NCI-H1048 (cell line): ENCODE measurements at places on chromosomes 16 and 17.

DNA sequence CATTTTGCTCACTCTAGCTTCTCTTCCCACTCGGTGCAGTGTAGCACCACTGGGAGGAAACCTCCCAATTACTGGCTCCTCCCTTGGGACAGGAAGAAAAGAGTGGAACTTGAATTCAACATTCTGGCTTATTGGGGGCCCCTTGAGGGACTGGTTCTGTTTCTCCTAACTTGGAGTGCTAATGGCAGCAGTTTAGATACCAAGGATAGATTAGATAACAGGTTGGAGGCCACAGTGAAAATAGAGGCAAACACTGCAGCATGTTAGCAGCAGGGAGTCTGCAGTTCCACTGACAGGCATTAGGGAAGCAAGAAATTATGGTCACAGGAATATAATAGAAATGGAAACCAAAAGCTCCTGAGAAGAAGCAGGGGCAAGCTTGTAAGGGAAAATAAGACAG is 322.0 kb downstream of the ABCC12 start:
- no peak for DNase-seq

- DNase-seq: no peak
These were observed 142.2 kb downstream of the RAB11FIP4 start for GRCh38 chr17:31533546-31534155.

DNA sequence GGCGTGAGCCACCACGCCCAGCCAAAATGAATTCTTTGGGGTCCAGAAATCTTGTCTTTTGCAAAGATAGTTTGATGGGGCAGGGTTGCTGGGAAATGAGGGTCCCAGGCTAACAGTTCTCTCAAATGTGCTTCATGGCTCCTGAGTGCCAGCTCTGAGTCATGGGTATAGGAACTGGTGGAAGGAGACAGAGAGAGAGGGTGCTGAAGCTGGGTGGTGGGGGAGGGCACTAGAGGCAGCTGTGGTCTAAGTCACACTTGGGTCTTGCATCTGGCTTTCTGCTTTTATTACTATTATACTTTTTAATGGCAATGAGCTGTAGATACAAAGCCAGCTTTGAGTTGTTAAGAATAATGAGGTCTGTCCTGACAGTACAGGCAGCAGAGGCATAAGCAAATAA is 54.6 kb downstream of the PRKCA start:
- DNase-seq: no peak

DNA sequence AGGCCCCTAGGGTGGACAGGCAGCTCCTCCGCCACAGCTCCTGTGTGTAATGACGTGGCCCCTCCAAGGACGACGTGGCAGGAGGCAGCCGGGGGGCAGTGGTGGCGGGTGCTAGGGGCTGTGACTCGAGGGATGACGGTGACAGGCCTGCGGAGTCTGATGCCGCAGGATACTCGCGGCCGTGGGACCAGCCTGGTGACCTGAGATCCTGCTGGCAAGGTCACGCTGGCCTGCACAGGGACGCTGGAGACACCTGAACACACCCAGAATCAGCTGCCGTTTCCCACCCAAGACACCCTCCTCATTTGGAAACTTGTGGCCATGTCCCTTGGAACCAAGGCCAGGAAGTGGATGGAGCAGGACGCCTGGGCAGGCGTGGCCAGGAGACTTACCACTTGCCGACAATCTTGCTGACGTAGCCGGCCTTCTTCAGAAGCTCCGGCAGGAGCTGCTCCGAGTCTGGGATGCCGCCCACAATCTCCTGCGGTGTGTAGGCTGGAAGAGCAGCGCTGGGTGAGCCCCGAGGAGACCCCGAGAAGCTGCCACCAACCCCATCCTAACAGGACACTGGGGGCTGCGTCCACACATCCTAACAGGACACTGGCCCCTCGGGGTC is 16.0 kb downstream of the GALNS start:
- no peak for DNase-seq

- DNase-seq: no peak
These were observed 17.1 kb downstream of the MYO1C start for GRCh38 chr17:1475321-1475854.

DNA sequence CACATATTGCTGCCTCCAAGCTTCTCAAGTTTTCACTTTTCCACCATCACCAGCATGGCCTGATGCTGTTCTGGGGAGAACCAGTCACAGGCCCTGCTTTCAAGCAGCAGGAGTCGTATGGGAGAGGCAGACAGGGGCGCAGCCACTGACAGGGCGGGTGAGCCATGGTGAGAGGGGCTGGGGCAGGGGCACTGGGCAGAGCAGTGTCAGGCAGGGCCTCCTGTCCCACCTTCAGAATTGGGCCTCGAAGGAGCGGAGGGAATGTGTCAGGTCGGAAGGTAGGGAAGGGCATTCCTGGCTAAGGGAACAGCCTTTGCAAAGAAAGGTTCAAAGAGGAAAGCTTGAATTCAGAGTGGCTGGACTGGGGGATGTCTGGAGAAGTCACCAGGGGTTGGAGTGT is 4.9 kb upstream of the MAP2K3 start:
- DNase-seq: no peak

GRCh38 chr17:44287651-44288050 is 19.7 kb upstream of the SLC4A1 start:
- DNase-seq: no peak

DNA sequence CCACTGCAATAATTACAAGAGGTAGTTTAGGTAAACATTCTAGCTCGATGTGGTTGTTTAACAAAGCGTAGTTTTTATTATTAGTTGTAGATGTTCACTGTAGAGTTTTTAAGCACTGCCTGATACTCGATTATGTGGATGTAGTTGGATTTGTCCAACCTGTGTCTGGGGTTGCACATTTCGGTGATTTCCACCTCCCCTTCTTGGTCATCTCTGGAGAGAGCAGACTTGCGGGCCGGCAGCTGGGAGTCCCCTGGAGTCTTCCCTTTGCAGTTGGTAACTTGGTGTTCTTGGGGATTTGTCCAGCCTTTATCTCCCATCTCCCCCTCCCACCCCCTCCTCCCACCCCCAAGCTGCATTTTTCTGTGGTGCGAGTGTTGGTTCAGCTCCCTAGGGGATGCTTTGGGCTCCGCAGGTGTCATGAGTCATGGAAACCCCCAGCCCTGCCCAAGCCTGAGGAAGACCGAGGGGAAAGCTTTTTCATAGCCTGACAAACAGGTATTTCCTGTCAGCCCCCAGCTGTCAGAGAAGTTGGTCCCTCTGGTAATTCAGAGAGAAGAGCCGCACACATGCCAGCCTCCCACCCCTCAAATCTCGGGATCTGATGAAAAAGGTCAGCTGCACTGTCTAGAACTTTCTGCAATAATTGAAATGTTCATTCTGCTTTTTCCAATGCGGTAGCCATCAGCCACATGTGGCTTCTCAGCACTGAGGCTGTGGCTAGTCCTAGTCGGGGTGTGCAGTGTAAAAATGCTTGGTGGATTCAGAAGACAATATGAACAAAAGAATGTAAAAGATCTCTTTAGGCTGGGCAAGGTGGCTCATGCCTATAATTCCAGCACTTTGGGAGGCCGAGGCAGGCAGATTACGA is 50.3 kb downstream of the KSR1 start:
- no peak for DNase-seq

- no peak for DNase-seq
These were observed 1.0 kb downstream of the NOG start for GRCh38 chr17:56594320-56595107.

GRCh38 chr17:41535764-41536481 is 7.8 kb upstream of the KRT19 start:
- no peak for DNase-seq

DNA sequence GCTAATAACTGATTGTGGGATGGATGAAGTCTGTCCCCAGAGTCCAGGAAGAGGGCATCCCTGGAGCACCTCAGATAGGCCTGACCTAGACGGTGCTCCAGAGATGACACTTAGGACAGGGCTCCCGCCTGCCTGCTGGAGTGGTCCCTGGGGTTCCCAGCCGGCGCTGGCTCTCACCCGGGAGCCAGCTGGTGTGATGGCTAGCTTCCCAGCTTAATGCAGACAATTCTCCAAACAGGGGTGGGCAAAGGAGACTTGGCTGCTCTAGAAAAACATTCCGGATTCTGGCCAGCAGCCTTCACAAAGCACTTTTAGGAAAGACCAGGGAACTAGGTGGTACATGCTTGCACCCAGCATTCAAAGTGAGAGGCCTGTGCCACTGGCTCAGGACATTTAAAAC is 18.6 kb downstream of the ACE start:
- DNase-seq: no peak

- DNase-seq: no peak
These were observed 1.4 kb downstream of the BAIAP2 start for GRCh38 chr17:81036197-81036941.

DNA sequence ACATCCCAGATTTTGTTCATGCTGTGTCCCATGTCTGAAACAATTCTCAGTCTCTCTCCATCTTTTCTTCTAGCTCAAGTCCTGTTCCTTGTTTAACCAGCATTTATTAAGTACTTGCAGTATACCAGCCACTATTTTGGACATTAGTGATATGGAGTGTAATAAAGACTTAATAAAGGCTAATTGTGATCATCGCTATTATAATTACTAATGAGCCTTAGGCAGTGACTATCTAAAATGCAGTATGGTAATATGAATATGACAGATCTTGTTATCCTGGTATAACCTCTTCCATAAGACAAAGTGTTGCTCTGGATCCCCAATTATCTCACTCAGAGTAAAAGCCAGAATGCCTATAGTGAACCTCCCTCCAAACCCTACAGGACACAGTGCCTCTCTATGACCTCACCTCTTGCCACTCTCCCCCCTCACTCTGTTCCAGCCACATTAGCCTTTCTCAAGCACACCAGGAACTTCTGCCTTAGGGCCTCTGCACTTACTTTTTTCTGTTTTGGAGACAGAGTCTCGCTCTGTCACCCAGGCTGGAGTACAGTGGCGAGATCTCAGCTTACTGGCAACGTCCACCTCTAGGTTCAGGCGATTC is 1.8 kb upstream of the FLOT2 start:
- no peak for DNase-seq

GRCh38 chr16:84464116-84464515 is 40.3 kb downstream of the MEAK7 start:
- DNase-seq: no peak

- no peak for DNase-seq
These were observed 9.0 kb upstream of the C16orf95 start for GRCh38 chr16:87326151-87326571.

DNA sequence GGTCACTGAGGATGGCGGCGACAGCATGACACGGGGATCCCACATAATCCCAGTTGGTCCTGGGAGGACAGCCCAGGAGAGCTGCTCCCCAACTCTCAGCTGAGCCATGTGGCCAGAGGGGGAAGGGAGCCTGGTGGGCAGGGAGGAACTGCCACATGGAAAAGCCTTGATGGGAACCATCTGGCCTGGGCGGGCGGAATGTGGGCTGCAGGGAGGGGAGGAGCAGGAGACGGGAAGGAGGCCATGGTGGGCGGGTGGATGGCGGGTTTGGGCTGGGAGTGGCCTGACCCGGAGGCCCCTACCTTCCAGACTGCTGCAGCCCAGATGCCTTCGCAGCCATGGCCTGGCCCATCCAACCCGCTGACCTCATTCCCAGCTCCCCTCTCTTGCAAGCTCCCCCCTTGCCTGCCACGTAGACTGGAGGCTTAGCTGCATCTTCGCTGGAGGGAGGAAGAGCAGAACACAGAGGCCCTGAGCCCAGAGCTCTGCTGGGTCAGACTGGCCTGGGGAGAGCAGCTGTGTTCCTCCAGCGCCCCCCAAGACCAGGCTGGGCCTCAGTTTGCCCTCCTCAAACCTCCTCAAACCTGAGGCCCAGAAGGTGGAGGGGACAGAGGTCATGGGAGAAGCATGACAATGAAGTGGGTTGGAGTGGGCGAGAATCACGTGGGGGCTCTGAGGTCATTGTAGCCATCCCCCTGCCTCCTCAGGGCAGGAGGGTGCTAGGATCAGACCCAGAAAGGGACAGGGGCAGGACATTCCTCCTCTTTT is 8.2 kb upstream of the COL1A1 start:
- no peak for DNase-seq

DNA sequence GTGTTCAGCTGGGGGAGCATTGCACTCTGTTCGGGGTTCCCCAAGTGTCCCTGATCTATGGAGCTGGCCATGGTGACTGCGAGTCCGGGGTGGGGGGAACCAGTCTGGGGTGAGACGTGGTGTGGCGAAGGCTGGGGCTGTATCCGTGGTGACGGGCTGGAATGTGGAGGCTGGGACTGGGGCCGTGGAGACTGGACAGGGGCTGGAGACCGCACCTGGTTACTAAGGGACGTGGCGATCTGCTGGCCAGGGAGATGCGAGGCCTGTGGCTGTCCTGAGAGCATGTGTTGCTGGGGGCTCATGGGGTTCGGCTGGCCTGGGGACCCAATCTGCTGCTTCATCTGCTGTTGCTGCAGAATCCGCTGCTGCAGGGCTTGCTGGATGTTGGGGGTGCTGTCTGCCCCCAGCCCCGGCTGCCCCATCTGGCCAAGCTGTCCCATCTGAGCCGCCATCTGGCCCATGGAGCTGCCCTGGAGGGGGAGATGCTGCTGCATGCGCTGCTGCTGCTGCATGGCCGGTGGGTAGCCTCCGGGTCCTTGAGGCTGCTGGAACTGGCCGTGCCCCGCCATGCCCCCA is 10.6 kb upstream of the TRAP1 start:
- DNase-seq: no peak

GRCh38 chr16:81499576-81500380 is 55.2 kb downstream of the CMIP start:
- DNase-seq: no peak

DNA sequence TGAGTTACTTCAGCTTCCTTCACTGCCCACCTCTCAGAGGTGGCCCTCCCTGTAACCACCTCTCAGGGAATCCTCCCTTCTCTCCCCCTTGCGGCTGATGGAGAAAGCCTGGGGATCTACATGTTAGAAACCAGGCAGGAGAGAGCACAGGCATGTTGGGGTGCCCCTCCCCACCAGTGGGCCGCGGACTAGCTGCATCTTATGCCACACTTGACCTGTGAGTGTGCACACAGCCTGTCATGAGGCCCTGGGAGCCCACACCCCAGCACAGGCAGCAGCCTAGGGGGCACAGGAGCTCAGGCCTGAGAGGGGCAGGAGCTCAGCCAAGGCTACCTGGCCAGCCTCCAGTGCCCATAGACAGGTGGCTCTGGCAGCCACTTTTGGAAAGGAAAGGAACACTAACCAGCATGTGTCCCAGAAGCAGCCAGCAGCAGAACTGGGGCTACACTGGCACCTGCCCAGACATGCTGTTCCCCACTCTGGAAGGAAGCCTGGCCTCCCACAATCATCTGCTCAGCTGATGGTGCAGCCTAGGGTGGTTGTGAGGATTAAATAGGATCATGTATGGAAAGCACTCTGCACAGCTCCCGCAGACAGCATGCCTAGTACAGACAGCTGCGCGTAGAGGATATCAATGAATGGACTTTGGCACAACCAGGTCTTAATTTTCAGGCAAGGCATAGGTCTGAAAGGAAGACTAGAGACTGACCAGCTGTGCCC is 60.5 kb downstream of the TMEM132E start:
- DNase-seq: no peak

DNA sequence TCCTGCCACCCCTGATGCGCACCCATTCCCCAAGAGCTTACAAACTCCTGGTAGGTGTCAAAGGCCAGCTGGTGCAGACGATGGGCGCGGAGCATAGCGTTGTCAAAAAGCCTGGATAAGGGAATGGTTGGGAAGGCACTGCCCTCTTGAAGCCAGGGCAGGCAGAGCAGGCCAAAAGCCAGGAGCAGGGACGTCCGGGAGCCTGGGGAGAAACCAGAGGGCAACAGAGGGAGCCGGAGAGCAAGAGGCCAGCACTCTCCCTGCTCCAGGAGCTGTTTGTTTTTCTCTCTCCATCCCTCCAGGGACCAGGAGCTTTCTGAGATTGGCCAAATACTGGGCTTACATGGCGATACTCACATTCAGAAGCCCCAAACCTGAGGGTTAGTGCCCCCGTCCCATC is 334 bp downstream of the GH1 start:
- no peak for DNase-seq
